ENCODE measurements at places on chromosomes 12 and 14.

GRCh38 chr12:100199023-100199346 lies 1.6 kb upstream of the ACTR6 start:
- no peak for DNase-seq

DNA sequence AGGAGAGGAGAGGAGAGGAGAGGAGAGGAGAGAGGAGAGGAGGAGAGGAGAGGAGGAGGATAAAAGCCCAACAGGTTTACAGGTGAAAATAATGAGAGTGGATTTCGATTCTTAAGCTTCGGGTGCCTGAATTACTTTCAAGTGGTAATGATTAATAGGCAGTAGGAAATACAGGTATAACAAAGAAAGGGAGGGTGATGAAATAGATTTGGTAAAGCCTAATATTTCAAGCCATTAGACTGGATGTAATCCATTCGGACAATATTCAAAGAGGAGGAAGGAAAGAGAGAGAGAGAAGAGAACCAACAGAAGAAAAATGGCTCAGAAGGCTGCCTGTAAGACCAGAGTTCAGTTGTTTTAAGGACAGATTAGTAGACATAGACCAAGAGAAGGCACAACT lies 76.6 kb downstream of the RASSF9 start:
- no peak for DNase-seq

DNA sequence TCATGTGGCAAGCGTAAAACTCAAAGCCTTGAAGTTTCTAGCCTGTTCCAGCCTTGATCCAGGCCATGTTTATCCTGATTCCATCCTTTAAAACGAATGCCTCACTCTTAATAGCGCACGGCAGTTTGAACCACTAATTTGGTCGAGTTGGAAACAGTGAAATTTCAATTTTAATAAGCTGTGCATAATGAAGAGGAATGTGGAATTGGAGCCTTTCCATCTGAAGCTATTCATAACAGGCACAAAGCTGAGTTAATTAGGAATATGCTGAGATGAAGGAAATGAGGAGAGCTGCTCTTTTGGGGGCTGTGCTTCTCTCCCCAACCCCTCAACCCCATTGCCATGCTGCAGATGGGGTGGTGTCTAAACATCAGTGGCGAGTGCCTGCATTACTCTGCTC lies 70.7 kb downstream of the PTPN11 start:
- DNase-seq = no peak

- DNase-seq = no peak
Measured at GRCh38 chr14:78227248-78228077, 57.3 kb downstream of the NRXN3 start.

- no peak for DNase-seq
Measured at GRCh38 chr12:31370531-31371255, 44.7 kb upstream of the SINHCAF start.
